Osteoblast (primary cell): ENCODE measurements at places on chromosomes 2 and 18.
A peak's percentile ranks its signal among the peaks of the same experiment; 100 is the strongest.

DNA sequence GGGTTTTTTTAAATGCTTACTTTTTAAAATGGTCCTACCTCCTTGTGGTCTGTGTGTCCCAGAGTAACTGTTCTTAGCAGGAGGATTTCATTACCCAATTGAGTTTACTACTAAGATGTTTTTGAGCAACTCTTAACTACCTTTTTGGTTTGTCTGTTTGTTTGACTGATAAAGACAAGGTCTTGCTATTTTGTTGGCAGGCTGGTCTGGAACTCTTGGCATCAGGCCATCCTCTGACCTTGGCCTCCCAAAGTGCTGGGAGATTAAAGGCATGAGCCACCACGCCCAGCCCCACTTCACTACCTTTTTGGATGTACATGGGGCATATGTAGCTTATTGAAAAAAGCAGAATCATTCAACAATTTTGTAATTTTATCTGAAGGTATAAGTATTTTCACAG is 14.9 kb downstream of the MRPS9 start:
- no peak for DNase-seq

- DNase-seq: no peak
These were observed 448.1 kb downstream of the TSN start for GRCh38 chr2:122203523-122203922.

DNA sequence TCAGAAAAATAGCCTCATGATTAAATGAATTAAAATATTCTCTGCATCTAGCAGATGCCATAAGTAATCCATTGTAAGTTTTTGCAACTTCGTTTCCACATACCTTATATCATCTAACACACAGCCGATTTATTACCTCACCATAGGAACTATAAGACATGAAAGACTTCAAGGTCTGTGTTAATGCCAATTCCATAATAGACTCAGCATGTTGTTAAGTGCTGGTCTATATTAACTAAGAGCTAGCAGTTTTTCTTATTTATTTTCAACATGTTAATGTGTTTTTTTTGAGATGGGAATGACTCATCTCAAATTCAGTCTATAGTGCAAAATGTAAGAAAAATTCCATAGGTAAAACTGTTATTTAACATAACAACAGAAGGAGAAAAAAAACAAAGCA is 243.9 kb upstream of the GULP1 start:
- no peak for DNase-seq

DNA sequence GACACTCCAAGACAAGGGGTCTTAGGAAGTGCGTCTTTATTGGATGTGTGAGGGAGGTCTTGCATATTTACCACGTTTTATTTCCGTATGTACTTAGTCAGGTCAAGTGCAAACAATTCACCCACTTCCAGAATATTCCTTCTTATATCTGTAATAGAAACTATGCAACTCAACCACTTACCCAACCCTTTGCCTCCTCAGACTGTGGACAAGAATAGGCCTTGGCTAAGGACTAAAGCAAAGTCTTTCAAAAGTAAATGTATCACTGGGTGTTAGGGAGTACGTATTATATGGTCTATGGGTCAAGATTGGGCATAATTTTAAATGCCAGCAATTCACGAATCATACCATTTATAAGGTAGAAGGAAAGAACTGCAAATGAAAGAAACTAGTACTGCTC is 484.8 kb downstream of the MBD2 start:
- DNase-seq: no peak

DNA sequence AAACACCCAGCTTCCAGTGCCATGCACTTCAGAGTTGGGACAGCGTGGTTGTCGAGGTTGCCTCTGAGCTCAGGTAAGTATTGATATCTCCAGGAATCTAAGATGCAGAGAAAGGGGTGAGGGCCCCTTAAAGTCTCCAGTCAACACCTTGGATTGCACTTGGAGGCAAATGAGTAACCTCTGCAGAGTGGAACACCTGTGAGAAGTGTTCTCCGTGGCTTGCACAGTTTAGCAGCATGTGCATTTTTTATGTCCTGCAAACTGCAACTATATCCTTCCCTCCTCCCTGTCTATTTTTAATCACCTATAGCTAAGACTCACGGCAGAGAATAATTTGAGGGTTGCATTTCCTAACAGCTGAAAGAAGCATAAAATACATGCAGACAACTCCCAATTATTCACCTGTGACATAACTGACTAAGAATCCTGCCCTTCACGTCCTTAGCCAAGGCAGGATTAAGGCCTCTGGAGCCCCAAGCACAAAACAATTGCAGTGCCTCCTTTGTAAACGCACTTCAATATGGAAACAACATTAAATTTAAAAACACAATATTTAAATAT is 1.6 kb upstream of the ZNF385B start:
- no peak for DNase-seq

DNA sequence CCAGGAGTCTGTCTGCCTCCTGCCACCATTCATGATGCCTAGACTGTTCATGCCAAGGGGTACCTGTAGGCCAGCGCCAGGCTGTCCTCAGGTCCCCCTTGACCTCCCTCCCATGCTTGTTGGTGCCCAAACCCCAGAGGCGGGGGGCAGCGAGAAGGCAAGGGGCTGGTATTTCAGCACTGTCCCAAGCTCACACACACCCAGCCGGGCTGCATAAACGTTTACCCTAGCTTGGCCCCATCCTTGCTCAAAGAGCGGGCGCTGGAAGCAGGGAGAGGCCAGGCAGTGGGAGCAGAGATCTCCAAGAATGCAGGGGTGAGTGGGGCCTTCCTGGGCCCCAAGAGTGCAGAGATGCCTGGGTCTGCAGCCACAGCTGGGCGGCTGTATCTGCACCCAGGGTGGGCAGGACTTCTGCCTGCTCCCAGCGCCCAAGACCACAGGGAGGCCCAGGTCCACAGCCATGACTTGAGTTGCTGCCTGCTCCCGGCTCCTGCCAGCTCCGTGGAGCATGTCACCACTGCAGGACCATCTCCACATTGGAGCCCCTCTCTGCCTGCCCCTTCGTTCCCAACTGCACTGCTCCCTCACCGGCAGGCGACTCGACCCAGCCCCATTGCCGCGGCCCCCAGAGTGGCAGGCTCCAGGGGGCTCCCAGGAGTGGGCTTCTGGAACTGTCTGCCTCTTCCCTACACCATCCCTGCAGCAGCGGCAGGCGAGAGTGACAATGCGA is 616.6 kb downstream of the METTL4 start:
- DNase-seq: peak; percentile 34

GRCh38 chr18:79169958-79170555 is 100.9 kb downstream of the ATP9B start:
- peak; percentile 61 for DNase-seq

- DNase-seq: peak; percentile 83
These were observed 502 bp downstream of the MERTK start for GRCh38 chr2:111898703-111899514.

- peak; percentile 17 for DNase-seq
These were observed 306.0 kb upstream of the COL3A1 start for GRCh38 chr2:188668017-188668680.

DNA sequence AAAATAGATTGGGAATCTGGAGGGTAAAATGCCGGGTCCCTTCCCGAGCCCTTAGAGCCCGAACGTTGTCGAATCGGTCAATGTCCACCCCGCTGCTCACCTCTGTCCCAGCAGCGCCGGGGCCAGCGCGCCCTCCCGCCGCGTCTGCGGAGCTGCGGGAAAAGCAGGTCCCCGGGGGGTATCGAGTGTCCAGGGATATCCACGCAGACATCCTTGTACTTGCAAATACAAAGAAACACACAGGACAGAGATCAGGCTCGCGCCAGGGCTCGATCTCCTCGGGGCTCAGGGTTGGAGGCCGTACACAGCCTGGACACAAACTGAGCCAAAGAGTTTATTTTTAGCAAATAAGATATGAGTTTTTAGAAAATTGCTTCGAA is 2.3 kb upstream of the GATA6 start:
- no peak for DNase-seq

GRCh38 chr2:204888222-204888621 is 342.9 kb downstream of the PARD3B start:
- DNase-seq: no peak
